Mucosa of descending colon (tissue), 3 donors: ENCODE measurements at places on chromosomes 11 and 22. TPM values are rescaled to one million over a fixed set of nuclear protein-coding genes. Genes with fewer than 3 reads are reported as not detected.

Gene NOL12
- 28.5 TPM for total RNA-seq

Gene MRGPRX4
- not detected for total RNA-seq

Gene OR8D4
- 1.3 TPM for total RNA-seq

Gene RPS3
- 2,056 TPM for total RNA-seq

Gene OLFML1
- total RNA-seq: 2.1 TPM

Gene KRTAP5-10
- not detected for total RNA-seq

Gene PACSIN3
- 63.5 TPM for total RNA-seq

Gene SPON1
- total RNA-seq: 64.2 TPM

Gene UCP3
- 0.90 TPM for total RNA-seq
